Upper lobe of left lung (tissue), 6 donors: ENCODE measurements at places on chromosomes 6 and 20. TPM values are rescaled to one million over a fixed set of nuclear protein-coding genes. Genes with fewer than 3 reads are reported as not detected.
A peak's percentile ranks its signal among the peaks of the same experiment; 100 is the strongest.

Gene WFDC9
- total RNA-seq: not detected

Gene RAD21L1
- not detected for total RNA-seq

- H3K4me3 ChIP-seq: no peak overlapping the region
- peaks cover 47% of the 10 kb centered on the region for H3K4me1 ChIP-seq
- peak; percentile 89 for DNase-seq
- H3K27me3 ChIP-seq: no peaks in the 10 kb centered on the region
- H3K36me3 ChIP-seq: no peaks in the 10 kb centered on the region
These were observed 11.7 kb upstream of the MAPK13 start for GRCh38 chr6:36118550-36119107.

DNA sequence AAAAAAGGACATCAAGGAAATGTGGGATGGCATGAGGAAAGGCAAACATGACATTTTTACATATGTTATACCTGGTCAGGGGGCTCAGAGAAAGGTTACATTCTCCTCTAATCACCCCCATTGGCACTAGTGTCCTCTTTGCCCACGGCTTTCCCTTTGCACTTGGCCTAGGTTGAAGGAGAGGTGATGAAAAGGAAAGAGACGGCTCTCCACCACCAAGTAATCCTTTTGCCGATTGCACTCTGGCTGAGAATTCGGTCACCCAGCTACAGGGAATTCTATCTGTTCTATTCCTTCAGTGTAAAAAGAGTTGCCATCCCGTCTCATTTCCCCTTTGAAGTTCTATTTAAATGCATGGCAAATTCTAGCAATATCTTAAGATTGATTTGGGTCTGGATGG lies 10.4 kb downstream of the VGLL2 start:
- no peaks in the 10 kb centered on the region for H3K4me1 ChIP-seq
- no peak for DNase-seq
- H3K36me3 ChIP-seq: no peaks in the 10 kb centered on the region
- H3K27me3 ChIP-seq: no peaks in the 10 kb centered on the region
- no peak overlapping the region for H3K4me3 ChIP-seq
- H3K27ac ChIP-seq: no peak overlapping the region

DNA sequence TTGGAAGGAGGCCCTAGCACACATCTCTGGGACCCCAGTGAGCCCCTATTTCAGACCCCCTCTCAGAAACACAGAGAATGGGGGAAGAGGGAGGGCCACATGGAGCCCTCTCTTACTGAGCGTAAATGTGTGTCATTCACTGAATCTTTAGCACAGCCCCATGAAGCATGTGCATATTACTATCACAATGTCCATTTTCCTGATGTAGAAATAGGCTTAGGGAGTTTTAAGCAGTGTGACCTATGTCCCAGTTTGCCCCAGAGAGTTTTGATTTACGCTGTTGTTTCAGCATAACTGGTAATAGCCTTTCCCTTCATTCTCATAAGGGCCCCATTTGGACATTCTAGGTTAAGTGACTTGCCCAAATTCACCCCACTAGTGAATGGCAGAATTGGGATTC lies 25.0 kb upstream of the TCP11 start:
- H3K27ac ChIP-seq: no peak overlapping the region
- H3K27me3 ChIP-seq: no peaks in the 10 kb centered on the region
- H3K4me1 ChIP-seq: no peaks in the 10 kb centered on the region
- no peaks in the 10 kb centered on the region for H3K36me3 ChIP-seq
- H3K4me3 ChIP-seq: no peak overlapping the region

DNA sequence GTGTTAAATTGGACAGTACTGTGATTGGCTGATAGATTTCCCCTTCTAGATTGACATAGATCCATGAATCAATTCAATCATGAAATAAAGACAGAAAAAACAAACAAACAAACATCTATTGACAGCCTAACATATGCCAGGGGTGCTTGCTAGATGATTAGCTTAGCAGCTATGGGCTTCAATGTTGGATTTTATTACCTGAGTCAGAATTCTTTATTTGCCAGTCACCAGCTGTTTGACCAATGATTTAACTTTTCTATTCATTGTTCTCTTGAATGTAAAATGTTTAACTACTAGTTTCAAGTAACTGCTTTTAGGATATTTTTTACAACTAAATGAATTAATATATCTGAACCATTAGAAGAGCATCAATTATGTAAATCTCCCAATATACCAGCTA lies 901.3 kb upstream of the CITED2 start:
- H3K27ac ChIP-seq: no peak overlapping the region
- H3K4me1 ChIP-seq: no peaks in the 10 kb centered on the region
- H3K4me3 ChIP-seq: no peak overlapping the region
- DNase-seq: no peak
- no peaks in the 10 kb centered on the region for H3K27me3 ChIP-seq

GRCh38 chr20:23203310-23203709 lies 117.2 kb upstream of the CD93 start:
- H3K27me3 ChIP-seq: no peaks in the 10 kb centered on the region
- H3K4me3 ChIP-seq: no peak overlapping the region
- H3K4me1 ChIP-seq: peaks cover 12% of the 10 kb centered on the region
- DNase-seq: no peak

GRCh38 chr20:41428285-41428684 lies 61.7 kb upstream of the EMILIN3 start:
- no peak overlapping the region for H3K4me3 ChIP-seq
- peaks cover 4% of the 10 kb centered on the region for H3K36me3 ChIP-seq
- H3K27me3 ChIP-seq: no peaks in the 10 kb centered on the region
- H3K4me1 ChIP-seq: no peaks in the 10 kb centered on the region
- H3K27ac ChIP-seq: no peak overlapping the region
- DNase-seq: no peak

DNA sequence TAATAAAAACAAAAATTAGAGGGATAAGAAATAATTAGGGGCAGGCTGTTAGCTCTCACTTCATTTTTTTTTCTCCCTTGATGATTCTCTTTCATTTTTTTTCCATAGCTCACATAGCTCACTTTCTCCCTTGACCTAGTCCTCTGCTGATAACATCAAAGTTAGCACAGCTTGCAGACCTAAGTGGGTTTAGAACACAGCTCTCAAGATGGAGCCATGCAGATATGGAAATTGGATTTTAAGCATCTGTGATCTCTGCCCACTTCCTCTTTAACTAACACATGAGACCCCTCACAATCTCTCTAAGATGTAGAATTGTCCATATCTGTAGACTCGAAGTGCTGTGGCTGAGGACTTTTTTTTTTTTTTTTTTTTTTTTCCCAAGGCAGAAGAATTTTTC lies 257.1 kb downstream of the SOX4 start:
- peaks cover 16% of the 10 kb centered on the region for H3K4me1 ChIP-seq
- no peaks in the 10 kb centered on the region for H3K27me3 ChIP-seq
- no peaks in the 10 kb centered on the region for H3K36me3 ChIP-seq
- no peak overlapping the region for H3K4me3 ChIP-seq
- DNase-seq: no peak
- H3K27ac ChIP-seq: no peak overlapping the region
